Left ventricle myocardium superior (tissue), 1 donor: ENCODE measurements at places on chromosomes 13 and 19.

DNA sequence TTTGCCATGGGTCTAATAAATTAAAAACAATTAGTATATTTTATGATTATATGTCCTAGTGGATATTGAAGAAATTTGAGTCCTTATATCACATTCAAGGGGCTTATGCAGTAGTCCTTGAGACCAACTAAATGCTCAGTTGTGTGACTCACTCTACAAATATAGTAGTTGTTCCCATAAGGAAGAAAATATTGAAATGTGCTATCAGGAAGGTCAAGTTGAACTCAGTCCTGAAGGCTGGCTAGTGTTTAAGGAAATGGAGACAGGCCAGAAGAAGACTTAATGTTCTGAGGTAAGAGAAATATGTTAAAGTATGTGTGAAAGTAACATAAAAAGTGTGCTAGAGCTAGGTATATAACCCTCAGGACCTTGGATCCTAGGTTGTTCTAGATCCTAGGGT lies 766.1 kb upstream of the GPC6 start:
- no peak for DNase-seq

GRCh38 chr19:8681345-8682029 lies 17.1 kb downstream of the ACTL9 start:
- DNase-seq = no peak

DNA sequence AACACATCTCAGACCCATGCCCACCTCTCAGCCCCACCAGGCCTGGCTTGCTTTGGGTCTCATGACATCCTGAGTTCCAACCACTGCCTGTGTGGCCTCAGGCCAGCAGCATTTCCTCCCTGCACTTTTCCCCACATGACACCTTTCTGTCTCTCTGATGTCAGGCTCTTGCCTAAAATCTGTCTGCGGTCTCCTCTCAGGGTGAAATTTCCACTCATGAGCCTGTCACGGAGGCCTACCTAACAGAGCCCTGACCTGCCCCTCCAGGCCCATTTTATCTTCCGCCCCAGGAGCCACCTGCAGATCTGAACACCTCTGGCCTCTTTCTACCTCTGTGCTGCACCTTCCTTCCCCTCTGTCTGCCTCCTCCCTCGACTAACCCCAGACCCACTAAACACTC lies 93.5 kb downstream of the ZDHHC20 start:
- DNase-seq = no peak

GRCh38 chr13:29594710-29595379 lies 643 bp downstream of the SLC7A1 start:
- peak; percentile 71 for DNase-seq

- no peak for DNase-seq
Measured at GRCh38 chr19:1289686-1290025, 4.0 kb downstream of the EFNA2 start.

- DNase-seq = no peak
Measured at GRCh38 chr13:113448885-113449692, 4.2 kb downstream of the ADPRHL1 start.

DNA sequence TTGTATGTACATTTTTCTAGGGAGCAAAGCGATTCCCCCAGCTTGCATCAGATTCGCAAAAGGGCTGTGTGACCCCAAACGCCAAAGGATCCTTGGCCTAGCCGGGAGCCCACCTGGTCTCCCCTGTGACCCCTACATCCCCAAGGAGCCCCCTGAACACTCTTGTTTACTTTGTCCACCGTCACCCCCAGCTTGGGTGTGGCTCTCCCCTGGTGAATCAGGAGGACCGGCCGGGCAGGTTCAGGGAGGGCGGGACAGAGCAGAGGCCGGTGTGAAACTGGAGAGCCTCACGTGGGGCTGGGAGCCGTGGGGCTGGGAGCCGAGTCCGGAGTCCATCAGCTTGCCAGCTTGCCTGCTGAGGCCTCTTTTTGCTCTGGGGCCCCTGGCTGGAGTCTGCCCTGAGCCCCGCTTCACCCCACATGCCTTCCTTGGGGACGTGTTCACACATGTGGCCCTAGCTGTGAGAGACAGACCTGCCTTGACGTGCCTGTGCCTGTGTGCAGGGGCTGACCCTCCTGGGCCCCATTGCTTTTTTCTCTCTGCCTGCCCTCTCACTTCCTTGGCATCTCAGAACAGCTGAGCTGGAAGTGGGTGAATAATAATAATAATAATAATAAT lies 2.0 kb downstream of the ITPKC start:
- DNase-seq = peak; percentile 74
